ENCODE measurements at places on chromosomes 7 and 10.

GRCh38 chr7:40697653-40698052 is 562.8 kb downstream of the SUGCT start:
- DNase-seq = no peak

DNA sequence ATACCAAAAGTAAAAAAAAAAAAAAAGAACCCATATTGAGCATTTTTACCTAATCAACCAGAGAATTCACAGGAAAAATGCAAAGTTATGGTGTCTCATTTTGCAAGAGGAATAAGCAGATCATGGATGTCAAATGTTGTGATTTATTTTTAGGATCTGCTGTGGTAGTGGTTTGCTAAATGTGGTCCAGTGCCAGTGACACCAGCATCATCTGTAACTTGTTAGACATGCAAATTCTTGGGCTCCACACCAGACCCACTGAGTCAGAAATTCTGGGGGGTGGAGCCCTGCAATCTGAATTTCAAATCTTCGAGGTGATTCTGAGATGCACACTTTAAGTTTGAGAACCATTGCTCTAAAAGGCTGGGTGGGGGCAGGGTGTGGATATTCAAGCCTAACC is 30.1 kb upstream of the ZEB1 start:
- no peak for DNase-seq

GRCh38 chr7:100061518-100062193 is 12.1 kb downstream of the ZSCAN21 start:
- no peak for DNase-seq

DNA sequence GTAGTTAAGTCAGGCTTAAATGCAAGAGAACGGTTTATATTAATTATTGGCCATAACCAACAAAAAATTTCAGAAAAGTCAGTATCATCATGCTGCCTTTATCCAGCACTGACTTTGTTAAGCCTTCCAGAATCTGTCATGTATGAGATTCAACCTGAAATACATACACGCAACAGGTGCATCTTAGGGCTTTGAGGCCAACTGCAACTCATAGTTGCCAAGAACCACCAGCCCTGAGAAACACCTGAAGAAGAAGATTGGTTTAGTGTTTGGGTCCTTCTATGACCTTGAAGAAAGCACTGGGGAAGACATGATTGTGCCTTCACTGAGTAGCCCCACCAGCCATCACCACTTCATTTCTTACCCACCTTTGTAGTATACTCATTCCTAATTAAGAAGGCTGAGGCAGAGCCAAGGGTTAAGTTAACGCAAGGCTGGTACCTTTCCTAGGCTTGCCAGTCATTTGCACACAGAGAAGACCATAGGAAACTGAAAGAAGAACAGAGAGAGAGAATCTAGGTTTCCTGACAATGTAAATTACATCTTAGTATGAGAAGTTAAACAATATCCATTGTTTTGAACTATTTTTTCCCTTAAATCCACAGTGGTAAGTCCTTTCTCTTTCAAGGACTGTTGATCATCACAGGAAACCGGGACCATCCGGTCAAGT is 200.1 kb upstream of the PRKCQ start:
- no peak for DNase-seq

GRCh38 chr10:108721874-108722273 is 1201.4 kb downstream of the XPNPEP1 start:
- no peak for DNase-seq

DNA sequence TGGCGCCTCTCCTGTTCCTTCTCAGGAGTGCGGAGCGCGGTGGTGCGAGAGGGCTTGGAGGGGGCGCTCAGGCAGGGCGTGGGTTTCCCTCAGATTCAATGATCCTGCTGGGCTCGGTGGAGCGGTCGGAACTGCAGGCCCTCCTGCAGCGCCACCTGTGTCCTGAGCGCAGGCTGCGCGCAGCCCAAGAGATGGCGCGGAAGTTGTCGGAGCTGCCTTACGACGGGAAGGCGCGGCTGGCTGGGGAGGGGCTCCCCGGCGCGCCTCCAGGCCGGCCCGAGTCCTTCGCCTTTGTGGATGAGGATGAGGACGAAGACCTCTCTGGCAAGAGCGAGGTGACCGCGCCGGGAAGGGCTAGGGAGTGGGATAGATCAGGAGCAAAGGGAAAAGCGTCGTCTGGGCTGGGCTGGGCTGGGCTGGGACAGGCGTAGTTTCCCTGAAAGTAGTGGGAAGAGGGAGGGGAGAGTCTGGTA is 17.0 kb downstream of the FAM131B start:
- no peak for DNase-seq

GRCh38 chr7:26625286-26625685 is 239.1 kb downstream of the SKAP2 start:
- DNase-seq = no peak

- DNase-seq = no peak
Measured at GRCh38 chr10:74190494-74190893, 39.5 kb downstream of the ADK start.

DNA sequence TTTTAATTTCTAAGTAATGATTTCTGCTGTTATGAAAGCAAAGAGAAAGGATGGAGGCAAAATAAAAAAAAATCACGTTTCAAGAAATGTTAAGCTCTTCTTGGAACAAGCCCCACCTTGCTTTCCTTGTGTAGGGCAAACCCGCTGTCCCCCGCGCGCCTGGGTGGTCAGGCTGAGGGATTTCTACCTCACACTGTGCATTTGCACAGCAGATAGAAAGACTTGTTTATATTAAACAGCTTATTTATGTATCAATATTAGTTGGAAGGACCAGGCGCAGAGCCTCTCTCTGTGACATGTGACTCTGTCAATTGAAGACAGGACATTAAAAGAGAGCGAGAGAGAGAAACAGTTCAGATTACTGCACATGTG is 2.4 kb downstream of the ADRB1 start:
- no peak for DNase-seq

DNA sequence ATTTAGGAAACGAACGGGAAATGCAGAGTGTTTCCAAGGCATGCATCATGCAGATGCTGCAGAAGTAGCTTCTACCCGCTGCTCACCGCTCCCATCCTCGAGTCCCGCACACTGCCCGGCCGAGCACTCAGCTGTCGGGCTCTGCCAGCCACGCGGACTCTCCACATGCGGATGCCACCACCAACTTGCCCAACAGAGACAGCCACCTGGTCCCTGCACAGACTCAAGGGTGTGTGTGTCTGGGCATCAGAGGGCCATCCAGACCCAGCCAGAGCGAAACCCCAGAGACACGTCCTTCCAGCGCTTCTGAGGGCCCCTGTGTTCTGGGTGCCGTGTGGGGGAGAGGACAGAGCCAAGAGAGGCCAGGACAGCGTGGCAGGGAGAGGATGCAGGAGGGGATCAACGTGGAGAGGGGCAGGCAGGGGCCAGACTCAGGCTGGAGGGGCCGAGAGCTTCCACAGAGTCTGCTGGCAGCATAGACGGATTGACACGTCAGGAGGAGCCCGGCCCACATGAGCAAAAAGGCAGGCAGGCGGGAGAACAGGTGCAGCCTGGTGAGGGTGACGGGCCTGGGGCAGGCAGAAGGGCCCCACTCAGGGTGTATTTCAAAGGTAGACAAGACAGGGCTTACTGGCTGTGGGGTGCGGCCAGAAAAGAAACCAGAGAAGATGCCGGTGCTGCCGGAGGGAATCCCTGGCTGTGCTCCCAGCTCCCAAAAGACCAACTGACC is 18.3 kb downstream of the GPER1 start:
- no peak for DNase-seq

DNA sequence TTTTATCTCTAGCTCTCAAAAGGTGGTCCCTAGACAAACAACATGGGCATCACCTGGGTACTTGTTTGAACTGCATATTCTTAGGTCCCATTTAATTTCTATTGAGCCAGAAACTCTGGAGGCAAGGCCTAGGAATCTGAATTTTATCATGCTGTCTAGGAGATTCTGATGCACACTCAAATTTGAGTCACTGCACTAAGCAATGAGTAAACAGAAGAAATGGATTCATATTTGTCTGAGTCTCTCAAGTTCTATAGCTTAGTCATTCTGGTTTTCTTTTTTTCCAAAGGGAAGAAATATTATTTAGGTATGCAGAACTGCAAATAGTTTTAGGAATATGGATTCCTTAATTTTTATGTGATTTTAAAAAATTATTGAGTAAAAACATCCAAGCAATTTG is 185.5 kb downstream of the SEMA3A start:
- no peak for DNase-seq

GRCh38 chr7:96331775-96332174 is 9.9 kb upstream of the SLC25A13 start:
- no peak for DNase-seq

DNA sequence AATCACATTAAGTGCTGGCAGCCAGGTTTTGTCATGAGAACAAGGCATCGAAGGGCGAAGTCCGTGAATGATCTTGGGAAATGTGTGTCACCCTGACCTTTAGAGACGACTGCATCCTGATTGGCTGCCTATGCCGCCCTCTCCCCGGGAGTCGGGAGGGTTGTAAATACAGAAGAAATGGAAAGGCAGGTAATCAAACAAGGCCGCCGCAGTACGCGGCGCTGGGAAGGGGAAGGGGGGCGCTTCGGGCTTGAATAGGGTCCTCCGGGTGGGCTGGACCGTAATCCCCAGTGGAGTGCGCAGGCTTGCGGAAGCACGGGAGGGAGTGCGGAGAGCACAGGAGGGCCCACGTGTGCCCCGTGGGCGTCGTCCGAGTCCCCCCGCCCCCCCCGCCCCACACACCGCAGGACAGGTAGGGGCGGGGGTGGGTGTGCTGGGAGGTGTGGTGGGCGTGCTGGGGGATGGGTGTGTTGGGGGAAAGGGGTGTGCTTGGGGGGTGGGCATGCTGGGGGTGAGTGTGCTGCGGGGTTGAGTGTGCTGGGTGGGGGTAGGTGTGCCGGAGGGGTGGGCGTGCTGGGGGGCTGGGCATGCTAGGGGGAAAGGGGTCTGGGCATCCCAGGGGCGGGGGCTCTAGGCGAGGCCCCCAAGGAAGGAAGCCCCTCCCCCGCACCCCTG is 169.4 kb downstream of the ARHGAP12 start:
- no peak for DNase-seq

- DNase-seq = no peak
Measured at GRCh38 chr7:135879233-135879632, 97.9 kb downstream of the MTPN start.

- DNase-seq = no peak
Measured at GRCh38 chr10:29479981-29480954, 154.5 kb downstream of the SVIL start.

DNA sequence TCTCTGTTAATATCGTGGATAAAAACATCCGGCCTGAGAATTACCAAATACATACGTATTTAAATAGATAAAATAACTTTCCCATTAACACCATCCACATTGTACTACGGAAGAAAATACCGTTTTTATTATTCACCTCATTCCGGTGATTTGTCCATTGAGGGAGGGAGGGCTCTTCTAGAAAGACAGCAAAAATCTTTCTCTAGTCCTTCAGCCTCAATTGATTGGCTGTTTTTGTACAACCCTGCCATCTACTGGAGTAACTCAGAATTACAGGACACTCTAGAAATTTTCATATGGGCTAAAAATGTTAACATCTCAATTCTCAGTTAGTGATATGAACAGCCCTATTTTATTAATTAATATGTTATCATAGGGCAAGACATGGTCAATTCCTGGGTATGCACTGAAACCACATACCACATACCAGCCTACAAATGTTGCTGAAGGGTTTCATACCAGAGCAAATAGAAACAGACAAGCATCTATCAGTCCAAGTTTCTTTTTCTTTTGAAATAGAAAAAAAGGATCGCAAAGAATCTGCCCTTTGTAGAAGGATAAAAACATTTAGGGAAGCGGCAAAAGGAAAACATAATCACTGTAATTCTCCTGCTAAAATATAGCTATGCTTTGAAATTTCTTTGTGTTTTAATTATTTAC is 55.8 kb upstream of the CDCA7L start:
- no peak for DNase-seq

- DNase-seq = no peak
Measured at GRCh38 chr7:155447603-155448002, 10.3 kb upstream of the EN2 start.

- peak; percentile 80 for DNase-seq
Measured at GRCh38 chr7:23546897-23547572, 15.3 kb upstream of the TRA2A start.

GRCh38 chr7:130642383-130642782 is 26.2 kb downstream of the COPG2 start:
- no peak for DNase-seq

DNA sequence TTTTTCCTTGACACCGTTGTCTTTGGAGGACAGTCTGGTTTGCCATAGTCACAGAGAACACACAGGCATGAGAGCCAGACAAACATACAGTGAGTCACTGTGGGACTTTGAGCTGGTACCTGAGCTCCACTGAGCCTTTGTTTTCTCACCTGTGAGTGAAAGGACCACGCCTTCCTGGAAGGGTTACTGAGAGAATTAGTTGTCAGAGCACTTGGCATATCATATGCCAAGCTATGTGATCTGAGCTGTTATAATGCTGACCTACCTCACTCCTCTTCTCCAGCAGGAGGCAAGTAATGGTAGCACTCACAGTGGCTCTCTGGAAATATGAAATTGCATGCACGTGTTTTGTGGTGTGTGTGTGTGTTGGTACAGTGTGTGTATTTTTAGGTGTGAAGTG is 59.7 kb downstream of the CXCL12 start:
- no peak for DNase-seq

DNA sequence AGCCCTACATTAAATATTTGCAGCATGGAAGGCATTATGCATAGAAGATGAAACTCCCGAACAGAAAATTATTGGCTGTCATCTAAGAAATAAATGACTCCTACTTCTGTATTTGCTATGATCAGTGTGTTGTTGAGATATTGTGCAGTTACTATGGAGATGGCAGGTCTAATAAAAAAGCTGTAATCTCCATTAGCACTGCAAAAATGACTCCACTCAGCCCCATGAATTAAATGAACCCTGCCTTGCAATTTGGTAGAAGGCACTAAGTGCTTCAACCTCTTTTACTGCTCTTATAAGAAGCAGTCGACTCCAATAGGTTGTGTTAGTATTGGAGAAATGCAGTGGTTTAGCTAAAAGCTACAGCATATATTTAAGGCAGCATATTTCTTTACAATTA is 290.0 kb upstream of the PHYHIPL start:
- no peak for DNase-seq

GRCh38 chr7:112080978-112081377 is 125.2 kb downstream of the DOCK4 start:
- no peak for DNase-seq

GRCh38 chr10:94193466-94193924 is 169.2 kb downstream of the NOC3L start:
- DNase-seq = peak; percentile 0

- no peak for DNase-seq
Measured at GRCh38 chr7:134485203-134485602, 26.3 kb upstream of the AKR1B1 start.

GRCh38 chr7:7582596-7582995 is 15.9 kb downstream of the MIOS start:
- DNase-seq = no peak
